Lung (tissue), 17 donors: ENCODE measurements at places on chromosomes 12 and 14.

GRCh38 chr14:77738559-77739250 lies 22.3 kb downstream of the SNW1 start:
- no peak overlapping the region for H3K4me3 ChIP-seq
- H3K36me3 ChIP-seq: peaks cover 41% of the 10 kb centered on the region

DNA sequence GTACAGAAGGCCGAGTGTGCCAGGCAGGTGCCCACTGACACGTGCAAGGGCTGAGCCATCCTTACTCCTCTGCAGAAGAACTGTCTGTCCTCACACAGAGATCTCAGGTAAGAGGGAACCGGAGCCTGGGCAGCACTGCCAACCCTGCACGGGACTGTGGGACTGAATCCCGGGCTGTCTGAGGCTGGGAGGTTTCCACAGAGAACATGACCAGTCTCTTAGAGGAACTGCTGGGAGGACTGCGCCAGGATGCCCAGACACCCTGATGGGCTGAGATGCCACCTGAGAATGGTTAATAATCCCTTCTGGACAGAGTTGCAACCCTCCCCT lies 302.9 kb upstream of the SFSWAP start:
- DNase-seq: no peak
- H3K4me1 ChIP-seq: peaks cover 2% of the 10 kb centered on the region
- no peak overlapping the region for H3K27ac ChIP-seq
- no peaks in the 10 kb centered on the region for H3K27me3 ChIP-seq
- H3K36me3 ChIP-seq: no peaks in the 10 kb centered on the region

GRCh38 chr14:104431929-104432541 lies 147.5 kb upstream of the C14orf180 start:
- H3K27ac ChIP-seq: no peak overlapping the region
- peaks cover 13% of the 10 kb centered on the region for H3K4me1 ChIP-seq
- H3K27me3 ChIP-seq: no peaks in the 10 kb centered on the region
- no peaks in the 10 kb centered on the region for H3K36me3 ChIP-seq

GRCh38 chr12:1836854-1837421 lies 16.6 kb downstream of the LRTM2 start:
- H3K27me3 ChIP-seq: peaks cover 7% of the 10 kb centered on the region
- DNase-seq: no peak
- H3K4me3 ChIP-seq: no peak overlapping the region
- no peaks in the 10 kb centered on the region for H3K4me1 ChIP-seq

DNA sequence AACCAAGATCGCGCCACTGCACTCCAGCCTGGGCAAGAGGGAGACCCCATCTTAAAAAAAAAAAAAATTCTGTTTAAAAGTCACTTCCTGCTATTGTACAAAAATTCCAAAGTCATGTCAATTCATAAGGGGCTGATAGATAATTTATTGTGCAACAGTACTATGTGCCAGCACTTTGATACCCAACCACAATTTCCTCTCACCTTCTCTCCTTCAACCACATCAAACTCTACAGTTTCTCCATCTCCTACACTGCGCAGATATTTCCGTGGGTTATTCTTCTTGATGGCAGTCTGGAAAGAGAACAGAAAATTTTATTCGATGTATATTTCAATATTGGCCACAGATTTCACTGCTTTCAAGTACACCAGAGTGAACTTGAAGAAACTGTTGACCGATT lies 7.6 kb downstream of the YBX3 start:
- peaks cover 3% of the 10 kb centered on the region for H3K4me1 ChIP-seq
- no peak for DNase-seq
- H3K27me3 ChIP-seq: no peaks in the 10 kb centered on the region
- no peak overlapping the region for H3K4me3 ChIP-seq

DNA sequence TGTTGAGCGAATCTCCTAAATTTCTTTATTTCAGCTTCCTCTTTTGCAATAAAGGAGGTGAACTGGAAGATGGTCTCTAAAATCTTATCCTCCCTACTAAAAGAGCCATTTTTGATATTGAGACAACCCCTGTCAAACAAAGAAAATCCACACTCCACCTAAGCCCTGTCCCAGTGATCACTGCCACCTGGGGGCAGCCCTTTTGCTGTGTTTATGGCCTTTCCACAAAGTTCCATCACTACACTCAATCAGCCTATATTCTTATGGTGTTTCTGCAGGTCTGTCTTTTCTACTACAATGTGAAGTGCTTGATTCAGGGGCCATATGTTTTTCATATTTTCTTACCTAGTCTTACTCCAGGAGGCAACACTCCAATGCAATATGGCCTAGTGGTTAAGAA lies 163.7 kb downstream of the BMP4 start:
- H3K27me3 ChIP-seq: no peaks in the 10 kb centered on the region
- no peak overlapping the region for H3K27ac ChIP-seq
- H3K4me3 ChIP-seq: no peak overlapping the region
- DNase-seq: no peak
- no peaks in the 10 kb centered on the region for H3K4me1 ChIP-seq

DNA sequence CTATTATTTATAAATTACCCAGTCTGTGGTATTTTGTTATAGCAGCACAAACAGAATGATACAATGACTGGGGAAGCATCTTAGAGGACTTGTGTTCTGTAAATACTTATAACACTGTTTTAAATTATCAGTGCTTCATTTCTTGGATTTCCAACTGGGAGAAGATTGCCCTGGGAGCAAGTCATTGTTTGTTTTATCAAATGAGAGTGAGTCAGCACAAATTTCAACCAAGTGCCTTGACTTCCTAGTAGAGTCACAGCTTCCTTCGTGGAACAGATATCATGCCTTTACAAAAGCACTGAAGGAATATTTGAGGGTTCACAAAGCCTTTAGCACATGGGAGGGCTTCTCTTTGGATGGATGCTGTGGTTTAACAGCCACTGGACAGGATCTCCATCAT lies 234.1 kb downstream of the KTN1 start:
- peaks cover 1% of the 10 kb centered on the region for H3K4me1 ChIP-seq
- H3K4me3 ChIP-seq: no peak overlapping the region
- no peak for DNase-seq
- no peaks in the 10 kb centered on the region for H3K36me3 ChIP-seq
- no peaks in the 10 kb centered on the region for H3K27me3 ChIP-seq

DNA sequence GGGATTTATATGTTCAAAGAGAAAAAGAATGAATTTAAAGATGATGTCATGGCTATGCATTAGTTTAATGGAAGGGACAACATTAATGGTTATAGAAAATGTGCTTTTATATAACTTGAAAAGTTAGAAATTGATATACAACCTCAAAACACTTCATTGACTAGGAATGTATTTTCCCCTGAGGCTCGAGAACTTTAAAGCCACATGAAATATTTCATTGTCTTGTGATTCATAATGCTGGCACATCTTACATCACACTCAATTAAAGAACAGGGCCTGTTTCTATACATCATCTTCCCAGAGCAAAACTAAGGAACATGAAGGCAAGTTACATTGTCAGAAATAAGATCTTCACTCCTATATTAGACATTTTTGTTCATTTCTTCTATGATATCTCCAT lies 35.2 kb upstream of the PAWR start:
- no peak overlapping the region for H3K27ac ChIP-seq
- no peaks in the 10 kb centered on the region for H3K4me1 ChIP-seq

DNA sequence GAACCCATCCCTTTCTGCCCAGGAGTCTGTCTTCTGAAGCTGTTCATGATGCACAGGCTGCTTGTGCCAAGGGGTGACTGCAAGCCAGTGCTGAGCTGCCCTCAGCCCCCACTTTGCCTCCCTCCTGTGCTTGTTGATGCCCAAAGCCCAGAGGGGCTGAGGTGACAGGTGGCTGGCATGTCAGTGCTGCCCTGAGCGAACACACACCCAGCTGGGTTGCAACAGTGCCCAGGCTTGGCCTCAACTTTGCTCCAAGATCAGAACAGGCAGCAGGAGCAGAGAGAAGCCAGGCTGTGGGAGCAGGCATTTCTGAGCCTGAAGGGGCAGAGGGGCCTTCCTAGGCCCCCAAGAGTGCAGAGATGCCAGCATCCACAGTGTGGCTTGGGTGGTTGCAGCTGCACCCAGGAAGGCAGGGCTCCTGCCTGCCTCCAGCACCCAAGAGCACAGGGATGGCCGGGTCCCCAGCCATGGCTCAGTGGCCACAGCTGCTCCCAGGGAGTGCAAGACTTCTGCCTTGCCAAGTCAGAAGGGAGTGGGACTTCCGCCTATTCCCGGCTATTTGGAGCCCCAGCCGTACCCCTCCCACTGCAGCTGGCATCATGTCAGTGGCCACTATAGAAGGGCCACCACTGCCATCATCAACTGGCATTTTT lies 83.1 kb downstream of the SLC16A7 start:
- DNase-seq: no peak
- no peak overlapping the region for H3K4me3 ChIP-seq
- peaks cover 3% of the 10 kb centered on the region for H3K36me3 ChIP-seq
- no peak overlapping the region for H3K27ac ChIP-seq

DNA sequence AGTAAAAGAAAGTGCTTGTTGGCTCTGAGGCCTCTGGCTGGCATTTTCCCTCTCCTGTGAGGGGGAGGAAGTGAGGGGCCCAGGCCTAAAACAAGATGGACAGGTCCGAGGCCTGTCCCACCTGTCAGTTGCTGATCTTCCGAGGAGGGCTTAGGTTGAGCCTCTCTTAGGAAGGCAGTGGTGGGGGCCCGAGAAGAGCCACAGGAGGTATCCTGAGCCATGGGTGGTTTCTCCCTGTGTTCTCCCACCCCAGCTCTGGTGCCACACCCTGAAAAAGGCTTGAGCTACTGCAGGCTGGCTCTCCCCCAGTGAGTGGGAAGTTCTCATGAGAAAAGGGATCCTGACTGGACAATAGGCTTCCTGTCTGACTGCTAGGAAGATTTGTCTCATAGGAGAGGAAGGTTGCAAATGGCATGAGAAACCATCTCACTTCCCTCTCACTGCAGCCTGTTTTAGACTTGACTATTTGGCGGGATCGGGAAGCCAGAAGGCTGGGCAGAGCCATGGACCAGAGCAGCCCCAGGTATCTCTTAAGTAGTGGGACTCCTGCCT lies 72.1 kb upstream of the SRSF5 start:
- no peak overlapping the region for H3K4me3 ChIP-seq
- no peak for DNase-seq
- H3K4me1 ChIP-seq: peaks cover 36% of the 10 kb centered on the region

- DNase-seq: peak; percentile 31
- H3K27me3 ChIP-seq: no peaks in the 10 kb centered on the region
- peak overlapping the region; percentile 92 for H3K27ac ChIP-seq
- H3K36me3 ChIP-seq: no peaks in the 10 kb centered on the region
- no peaks in the 10 kb centered on the region for H3K4me1 ChIP-seq
Observed at GRCh38 chr14:52551696-52552062, 626 bp downstream of the TXNDC16 start.

DNA sequence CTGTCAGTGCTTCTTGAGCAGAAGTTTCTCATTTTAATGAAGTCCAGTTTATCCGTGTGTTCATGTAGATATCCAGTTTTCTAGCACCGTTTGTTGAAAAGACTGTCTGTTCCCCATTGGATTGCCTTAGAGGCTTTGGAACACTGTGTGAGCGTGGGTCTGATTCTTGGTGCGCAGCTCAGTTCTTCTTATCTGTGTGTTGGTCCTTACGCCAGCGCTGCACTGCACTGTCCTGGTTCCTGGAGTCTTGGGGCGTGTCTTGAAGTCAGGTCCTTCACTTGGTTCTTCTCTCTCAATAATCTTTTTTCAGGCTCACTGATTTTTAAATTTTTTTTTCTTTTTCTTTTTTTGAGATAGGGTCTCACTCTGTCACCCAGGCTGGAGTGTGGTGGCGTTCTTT lies 25.5 kb downstream of the EP400 start:
- H3K4me1 ChIP-seq: no peaks in the 10 kb centered on the region
- no peak overlapping the region for H3K27ac ChIP-seq
- H3K36me3 ChIP-seq: peaks cover 4% of the 10 kb centered on the region
- H3K4me3 ChIP-seq: no peak overlapping the region

GRCh38 chr12:91413581-91414546 lies 231.2 kb upstream of the DCN start:
- H3K4me1 ChIP-seq: peaks cover 56% of the 10 kb centered on the region
- H3K27ac ChIP-seq: no peak overlapping the region
- H3K27me3 ChIP-seq: no peaks in the 10 kb centered on the region

DNA sequence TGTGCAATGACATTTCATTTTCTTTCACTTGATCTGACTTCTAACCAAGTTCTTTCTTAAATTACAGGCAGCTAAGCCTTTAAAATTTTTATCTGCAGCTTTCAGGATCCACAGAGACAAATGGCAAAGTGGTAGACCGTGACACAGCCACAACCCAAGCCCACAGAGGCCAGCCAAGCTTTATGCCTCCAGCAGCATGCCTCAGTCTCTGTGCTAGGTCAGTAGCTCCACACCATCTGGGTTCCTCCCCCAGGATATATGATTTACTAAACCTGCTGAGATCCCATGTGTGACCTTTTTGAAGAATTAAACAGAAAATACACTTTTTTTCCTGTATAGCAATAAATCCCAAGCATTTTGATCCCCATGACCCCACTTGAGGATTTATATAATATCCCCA lies 290.4 kb upstream of the CAND1 start:
- no peak for DNase-seq
- H3K36me3 ChIP-seq: no peaks in the 10 kb centered on the region
- no peak overlapping the region for H3K4me3 ChIP-seq
- no peaks in the 10 kb centered on the region for H3K27me3 ChIP-seq
- H3K4me1 ChIP-seq: no peaks in the 10 kb centered on the region
- H3K27ac ChIP-seq: no peak overlapping the region

- no peaks in the 10 kb centered on the region for H3K36me3 ChIP-seq
- H3K27me3 ChIP-seq: no peaks in the 10 kb centered on the region
- no peak overlapping the region for H3K4me3 ChIP-seq
Observed at GRCh38 chr12:75641031-75641780, 129.8 kb upstream of the KRR1 start.

- H3K27ac ChIP-seq: no peak overlapping the region
- H3K4me3 ChIP-seq: no peak overlapping the region
- no peak for DNase-seq
- no peaks in the 10 kb centered on the region for H3K27me3 ChIP-seq
- H3K36me3 ChIP-seq: no peaks in the 10 kb centered on the region
Observed at GRCh38 chr14:58150243-58150805, 1.7 kb downstream of the ARMH4 start.

GRCh38 chr14:54652188-54652587 lies 85.3 kb downstream of the SAMD4A start:
- H3K4me3 ChIP-seq: no peak overlapping the region
- H3K4me1 ChIP-seq: peaks cover 17% of the 10 kb centered on the region
- H3K27me3 ChIP-seq: no peaks in the 10 kb centered on the region
- no peaks in the 10 kb centered on the region for H3K36me3 ChIP-seq
